Mammary epithelial cell (primary cell): ENCODE measurements at places on chromosomes 7 and 10.
A peak's percentile ranks its signal among the peaks of the same experiment; 100 is the strongest.

GRCh38 chr7:33217595-33217994 is 88.2 kb downstream of the BBS9 start:
- DNase-seq: no peak

DNA sequence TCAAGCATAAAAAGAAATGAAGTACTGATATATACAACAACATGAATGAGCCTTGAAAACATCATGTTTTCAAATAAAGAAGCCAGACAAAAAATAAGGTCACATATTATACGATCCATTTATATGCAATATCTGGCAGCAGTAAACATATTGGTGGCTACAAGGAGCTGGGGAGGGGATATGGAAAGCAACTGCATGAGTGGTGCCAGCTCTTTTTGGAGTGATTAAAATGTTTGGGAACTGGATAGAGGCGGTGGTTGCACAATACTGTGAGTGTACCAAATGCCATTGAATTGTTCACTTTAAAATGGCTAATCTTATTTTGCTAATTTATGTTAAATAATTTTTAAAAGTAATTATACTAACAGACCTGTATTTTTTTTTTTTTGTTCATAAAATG is 481.7 kb downstream of the PCDH15 start:
- DNase-seq: no peak

DNA sequence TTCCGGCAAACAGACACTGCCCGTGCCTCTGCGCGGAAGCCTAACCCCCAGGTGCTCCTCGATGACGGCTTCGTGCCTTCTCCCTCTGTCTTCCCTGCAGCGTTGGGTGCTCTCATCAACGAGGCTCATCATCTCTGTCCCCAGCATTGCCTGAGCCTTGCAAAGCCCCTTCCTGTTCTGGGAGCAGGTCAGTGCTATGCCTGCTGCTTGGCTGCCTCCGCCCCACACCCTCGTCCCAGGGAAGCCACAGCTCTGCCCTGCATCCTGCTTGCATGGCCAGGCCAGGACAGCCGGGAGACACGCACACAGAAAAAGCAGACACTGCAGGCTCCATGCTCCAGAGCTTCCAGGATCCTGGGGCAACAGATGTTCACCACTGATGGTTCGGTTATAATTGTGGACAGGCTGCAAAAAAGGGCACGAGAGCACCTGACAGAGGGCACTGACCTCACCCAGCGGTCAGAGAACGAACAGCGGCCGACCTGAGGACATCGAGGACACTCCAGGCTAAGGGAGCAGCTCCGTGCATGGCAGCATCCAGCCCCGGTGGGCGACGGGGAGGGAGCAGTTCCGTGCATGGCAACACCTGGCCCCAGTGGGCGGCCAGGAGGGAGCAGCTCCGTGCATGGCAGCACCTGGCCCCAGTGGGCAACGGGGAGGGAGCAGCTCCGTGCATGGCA is 265.5 kb downstream of the PTPRN2 start:
- no peak for DNase-seq

- DNase-seq: no peak
Measured at GRCh38 chr10:106661767-106662140, 502.8 kb downstream of the SORCS1 start.

GRCh38 chr10:119653209-119653608 is 2.0 kb downstream of the BAG3 start:
- no peak for DNase-seq

DNA sequence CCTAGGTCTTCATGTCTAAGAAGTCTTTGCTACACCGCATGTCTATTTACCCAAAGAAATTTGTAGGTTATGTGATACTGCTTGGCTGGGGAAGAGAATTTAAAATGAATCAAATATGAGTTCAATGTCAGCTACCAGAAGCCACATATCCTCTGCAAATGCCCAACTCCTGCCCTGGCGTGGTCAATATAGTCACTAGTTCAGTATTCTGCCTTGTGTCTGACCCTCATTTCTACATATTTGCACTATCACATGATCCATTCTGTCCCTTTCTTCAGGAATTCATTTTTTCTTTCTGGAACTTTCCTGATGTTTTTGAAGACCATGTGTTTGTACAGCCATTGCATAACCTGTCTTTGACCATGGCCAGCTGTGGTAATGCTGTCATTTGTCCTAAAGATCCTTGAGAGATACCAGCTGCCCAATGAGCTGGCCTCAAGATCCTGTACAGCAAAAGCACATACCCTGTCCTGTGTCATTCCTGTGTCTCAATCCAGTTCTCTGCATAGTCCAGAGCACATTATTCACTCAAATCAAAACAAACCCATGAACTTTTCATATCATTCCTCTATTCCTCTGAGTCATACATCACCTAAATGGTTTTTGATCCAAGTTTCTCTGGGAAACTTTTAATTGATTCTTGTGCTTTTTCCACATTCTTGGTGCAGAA is 524.5 kb downstream of the PARD3 start:
- DNase-seq: peak; percentile 63

DNA sequence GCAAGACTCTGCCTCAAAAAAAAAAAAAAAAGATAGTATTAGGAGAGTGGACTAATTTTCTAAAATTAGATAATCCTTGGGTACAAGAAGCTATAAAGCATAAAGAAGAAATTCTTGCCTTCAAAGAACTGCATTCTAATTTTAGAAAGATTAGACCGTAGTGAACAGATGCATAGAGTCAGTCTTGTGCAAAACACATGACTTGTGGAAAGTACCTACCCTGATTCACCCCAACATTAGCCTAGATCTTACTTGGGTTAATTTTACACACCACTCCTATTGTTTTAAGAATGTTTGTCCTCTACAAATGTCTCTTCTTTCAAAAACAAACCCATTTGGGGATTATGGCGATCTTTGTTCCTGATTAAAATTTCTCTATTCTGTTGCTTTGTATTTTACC is 38.9 kb upstream of the SP8 start:
- no peak for DNase-seq

DNA sequence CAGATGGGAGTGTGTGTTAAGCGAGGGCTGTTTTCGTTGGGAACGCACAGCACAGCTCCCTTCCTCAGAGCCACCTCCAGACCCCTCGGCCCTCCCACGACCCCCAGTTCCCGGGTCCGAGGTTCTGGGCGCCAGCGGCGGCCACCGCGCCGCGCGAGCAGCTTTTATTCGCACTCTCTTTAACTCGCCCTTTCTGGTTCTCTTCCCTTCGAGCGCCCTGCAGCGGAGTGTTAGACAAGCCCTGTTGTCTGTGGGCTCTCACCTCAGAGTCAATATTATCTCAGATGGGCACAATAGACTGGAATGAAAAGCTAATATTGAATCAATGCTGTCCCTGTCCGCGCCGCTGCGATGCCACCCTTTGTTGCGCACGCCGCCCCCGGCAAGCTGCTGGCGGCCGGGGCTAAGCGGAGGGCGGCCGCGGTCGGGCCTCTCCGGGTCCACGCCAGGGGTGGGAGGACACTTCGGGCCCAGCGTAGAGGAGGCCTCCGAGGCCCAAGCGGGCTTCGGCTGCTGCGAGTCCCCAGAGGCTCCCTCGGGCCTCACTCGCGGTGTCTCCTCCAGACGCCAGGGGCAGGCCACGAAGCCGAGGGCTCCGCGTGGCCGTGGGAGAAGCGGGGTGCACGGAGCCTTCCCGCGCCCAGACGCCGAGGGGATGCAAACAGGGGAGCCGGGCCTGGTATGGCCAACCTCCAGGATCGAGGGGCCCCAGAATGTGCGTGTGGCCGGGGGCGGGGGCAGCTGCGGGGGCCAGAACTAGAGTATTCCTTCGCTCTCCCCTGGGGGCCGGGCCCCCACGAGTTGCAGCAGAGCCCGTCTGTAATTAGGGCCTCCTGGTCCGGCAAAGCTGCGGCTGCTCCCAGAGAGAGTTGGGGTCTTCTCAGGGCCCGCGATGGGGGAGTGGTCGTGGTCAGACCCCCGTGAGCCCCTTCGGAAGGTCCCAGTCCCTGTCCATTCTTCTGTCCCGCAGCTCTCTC is 7.9 kb upstream of the EMX2 start:
- no peak for DNase-seq

DNA sequence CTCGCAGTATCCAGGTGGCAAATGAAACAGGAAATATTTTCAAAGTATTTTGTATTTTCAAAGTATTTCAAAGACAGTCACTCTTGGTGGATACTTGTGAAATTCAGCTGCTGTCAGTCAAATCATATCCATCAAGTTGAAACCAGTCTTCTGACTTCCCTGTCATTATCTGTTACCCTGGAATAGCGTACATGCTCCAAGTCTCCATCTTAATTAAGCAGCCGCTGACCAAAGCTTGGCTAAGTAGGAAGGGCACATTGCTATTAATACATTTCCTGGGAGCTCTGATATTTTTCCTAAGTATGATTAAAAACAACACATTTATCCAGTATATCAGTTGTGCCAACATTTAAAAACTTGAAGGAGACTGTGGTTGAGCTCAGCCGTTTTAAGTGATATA is 112.2 kb downstream of the ZMYND11 start:
- no peak for DNase-seq
